Fibroblast of skin of left quadriceps (primary cell): ENCODE measurements at places on chromosomes 7 and 10.

- DNase-seq = no peak
Measured at GRCh38 chr10:102222797-102223196, 3.3 kb upstream of the ELOVL3 start.

DNA sequence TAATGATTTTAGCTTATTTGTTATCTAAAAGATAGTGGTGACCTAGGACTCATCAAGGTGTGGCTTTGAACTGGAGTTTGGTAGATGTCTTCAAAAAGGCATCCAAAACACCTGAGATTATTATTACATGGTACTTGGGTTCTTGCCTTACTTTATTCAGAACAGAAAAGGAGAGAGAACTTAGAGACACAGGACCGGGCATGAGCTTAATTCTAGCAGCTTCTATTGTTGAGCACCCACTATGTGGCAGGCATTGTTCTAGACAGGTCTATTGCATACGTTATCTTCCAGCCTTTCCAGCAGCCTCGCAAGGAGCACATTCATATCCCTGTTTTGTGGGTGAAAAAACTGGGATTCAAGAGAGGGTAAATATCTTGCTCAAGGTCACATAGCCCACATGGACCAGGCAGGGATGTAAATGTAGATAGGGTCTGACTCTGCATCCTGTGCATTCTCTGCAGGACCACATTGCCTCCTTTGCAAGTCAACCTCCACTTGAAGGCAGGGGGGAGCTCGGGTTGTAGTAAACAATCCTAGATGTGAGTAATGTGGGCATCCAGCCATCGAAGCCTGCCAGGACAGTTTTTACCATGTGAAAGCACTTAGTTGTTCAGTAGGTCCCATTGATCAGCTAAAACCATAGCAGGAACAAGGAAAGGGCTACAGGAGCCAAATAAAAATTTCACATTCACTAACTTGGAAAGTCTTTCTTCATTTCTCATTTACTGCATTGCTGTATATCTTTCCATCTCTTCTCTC, 551.4 kb downstream of the LRMDA start:
- DNase-seq = peak; percentile 21

GRCh38 chr7:100173806-100174495, 3.2 kb downstream of the GPC2 start:
- DNase-seq = no peak

GRCh38 chr7:24290004-24290641, 6.1 kb downstream of the NPY start:
- no peak for DNase-seq

DNA sequence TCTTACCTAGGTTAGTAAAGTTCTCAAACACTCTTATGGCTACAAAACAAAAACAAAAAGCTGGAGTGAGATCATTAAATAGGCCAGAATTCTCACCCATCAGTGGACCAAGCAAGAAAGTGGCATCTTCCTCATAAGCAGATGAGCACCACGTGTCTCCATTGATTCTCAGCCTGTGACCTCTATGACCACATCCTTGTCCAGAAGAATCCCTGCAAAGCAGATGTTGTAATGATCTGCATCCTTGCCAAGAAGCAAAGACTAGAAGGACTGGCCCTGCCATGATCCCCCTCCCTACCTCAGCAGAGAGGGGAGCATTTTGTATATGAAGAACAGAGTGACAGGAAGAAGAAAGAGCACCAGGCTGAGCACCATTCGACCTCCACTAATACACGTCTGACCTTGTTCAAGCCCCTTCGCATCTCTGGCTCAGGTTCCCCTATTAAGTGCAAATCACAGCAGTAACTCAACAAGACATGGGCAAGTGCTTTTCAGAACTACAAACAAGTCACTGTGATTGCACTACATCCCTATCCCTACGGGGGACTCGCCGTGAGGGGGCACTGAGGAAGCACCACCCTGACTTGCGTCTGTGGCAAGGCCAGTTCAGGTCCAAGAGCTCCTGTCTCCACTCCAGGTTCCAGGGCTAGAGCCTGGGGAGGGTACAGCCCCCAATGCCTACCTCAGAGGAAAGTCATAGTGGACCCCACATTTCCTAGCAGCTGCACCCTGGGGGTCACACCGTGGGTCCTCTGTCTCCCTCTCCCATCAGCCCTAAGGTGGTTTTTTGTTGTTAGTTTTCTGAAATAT, 22.2 kb upstream of the RASSF4 start:
- DNase-seq = no peak

DNA sequence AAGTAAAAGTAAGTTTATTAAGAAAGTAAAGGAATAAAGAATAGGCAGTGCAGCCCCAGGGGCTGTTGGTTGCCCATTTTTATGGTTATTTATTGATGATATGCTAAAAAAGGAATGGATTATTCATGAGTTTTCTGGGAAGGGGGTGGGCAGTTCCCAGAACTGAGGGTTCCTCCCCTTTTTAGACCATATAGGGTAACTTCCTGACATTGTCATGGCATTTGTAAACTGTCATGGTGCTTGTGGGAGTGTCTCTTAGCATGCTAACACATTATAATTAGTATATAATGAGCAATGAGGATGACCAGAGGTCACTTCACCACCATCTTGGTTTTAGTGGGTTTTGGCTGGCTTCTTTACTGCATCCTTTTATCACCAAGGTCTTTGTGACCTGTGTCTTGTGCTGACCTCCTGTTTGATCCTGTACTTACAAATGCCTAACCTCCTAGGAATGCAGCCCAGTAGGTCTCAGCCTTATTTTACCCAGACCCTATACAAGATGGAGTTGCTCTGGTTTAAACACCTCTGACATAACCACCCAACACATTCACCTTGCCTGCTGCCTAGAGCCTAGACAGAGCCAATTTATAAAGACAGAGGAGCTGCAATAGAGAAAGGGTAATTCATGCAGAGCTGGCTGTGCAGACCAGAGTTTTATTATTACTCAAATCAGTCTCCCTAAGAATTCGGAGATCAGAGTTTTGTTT, 10.9 kb upstream of the ERCC6 start:
- no peak for DNase-seq
